ENCODE measurements at places on chromosomes 4 and X.
A peak's percentile ranks its signal among the peaks of the same experiment; 100 is the strongest.

DNA sequence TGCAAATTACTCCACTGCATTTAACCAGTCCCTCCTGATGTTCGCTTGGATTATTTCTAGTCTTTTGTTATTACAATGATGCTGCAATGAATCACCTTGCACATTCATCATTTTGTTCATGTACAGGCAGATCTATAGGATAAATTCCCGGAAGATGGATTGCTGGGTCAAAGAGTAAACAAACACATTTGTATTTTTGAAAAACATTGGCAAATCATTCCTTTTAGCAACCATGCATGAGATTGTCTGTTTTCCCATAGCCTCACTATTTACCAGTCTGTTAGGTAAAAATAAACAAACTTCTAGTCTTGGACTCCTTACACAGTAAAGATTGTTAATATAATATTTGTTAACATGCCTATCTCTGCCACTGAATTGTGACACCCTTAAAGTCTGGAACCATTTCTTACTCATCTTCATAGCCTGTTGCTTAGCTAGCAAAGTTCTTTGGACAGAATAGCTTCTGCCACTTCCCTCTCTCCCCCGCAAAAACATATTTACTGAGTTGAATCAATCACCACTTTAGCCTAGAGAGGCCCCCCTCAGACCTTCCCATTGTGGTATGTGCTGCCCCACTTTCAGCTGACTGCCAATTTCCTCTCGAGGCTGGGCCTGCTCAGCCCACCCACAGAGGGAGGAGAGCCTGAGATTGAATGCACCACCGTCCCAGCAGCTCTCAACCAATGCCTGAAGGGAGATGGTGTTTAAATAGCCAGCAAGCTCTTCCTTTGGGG lies 108.4 kb upstream of the ATXN3L start:
- no peak for DNase-seq

GRCh38 chrX:19775830-19776485 lies 111.4 kb downstream of the SH3KBP1 start:
- DNase-seq, result no peak

DNA sequence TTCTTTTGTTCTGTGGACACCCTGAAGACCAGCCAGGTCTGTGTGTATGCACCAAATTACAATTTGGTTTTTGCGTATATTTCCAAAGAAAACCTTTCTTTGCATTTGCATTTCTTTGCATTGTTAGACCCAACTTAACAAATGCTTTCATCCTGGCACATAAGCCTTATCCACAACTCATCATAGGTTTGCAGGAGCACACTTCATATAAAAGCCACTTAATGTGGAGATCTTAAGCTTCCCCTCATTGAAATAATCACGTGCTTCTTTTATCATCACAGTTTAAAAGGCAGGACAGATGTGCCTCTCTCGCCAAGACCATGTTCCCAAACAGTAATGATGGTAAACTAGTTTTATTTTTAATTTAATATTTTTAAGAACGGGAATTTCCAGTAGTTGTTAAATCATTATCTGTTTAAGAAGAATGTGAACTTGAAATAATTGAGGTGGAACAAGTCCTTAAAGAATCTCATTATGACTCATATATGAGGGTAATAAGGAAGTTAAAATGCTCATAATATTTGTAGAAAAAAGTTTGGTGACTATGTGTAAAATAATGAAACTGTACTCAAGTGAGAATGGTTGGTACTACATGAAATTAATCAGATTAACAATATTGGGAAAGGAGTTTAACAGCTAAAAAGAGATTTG lies 65.5 kb downstream of the GLRA3 start:
- DNase-seq, result no peak

DNA sequence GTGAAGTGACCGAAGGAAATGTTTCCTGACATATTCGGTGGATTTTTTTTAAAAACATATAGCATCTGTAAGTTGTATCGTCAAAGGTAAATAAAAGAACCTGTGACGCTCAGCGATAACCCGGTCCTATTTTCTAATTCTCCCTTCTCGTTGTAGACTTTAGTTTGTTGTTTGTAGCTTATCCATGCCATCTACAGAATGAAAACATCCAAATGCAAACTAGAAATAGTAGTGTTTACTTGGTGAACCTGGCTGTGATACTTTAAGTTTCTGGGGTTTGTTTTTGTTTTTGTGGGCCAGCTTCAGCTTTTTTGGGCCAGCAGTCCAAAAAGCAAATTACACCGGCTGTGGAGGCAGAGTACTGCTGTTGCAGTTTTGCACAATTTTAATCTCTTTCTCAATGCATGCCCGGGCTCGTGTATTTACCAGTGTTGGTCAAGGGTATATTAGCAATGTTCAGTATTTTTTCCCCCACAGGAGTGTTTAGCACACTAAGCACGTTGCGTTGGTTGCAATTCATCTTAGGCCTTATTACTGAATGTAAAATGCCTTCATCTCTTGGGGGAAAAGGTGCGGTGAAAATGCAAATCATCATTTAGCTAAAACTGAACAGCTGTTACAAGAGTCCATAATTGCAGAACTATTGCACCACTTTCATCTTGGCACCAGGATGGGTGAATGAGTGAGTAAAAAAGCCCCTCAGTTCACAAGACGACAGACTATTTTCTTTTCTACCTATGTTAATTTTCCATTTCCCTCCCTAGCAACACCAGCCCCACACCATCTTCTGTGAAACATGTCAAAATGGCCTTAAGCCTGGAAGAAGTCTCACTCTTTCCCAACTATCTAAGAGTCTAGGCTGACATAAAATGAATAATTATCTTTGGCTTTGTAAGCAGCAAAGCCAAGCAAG lies 1.7 kb upstream of the CNOT6L start:
- no peak for DNase-seq

DNA sequence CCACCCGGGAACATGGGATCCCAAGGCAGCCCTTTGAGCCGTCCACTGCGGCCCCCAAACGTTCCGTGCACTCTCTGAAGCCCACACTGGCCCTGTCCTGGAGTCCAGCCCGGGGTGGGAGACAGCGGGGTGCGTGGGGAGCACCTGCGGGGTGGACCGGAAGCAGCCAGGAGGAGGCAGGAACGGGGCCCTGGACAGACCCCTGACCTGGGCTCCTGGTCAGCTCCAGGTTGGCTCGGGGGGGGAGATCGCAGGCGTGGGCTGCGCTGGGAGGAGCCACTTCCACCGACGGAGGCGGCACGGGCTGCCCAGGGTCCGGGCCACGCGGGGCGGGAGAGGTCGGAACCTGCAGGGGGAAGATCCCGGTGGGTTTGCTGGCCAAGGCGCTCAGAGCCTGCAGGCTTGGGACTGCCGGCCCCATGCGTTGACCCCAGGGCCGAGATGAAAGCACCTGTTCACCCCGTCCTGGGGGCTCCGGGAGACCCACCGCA lies 5.7 kb upstream of the PLCXD1 start:
- no peak for DNase-seq

DNA sequence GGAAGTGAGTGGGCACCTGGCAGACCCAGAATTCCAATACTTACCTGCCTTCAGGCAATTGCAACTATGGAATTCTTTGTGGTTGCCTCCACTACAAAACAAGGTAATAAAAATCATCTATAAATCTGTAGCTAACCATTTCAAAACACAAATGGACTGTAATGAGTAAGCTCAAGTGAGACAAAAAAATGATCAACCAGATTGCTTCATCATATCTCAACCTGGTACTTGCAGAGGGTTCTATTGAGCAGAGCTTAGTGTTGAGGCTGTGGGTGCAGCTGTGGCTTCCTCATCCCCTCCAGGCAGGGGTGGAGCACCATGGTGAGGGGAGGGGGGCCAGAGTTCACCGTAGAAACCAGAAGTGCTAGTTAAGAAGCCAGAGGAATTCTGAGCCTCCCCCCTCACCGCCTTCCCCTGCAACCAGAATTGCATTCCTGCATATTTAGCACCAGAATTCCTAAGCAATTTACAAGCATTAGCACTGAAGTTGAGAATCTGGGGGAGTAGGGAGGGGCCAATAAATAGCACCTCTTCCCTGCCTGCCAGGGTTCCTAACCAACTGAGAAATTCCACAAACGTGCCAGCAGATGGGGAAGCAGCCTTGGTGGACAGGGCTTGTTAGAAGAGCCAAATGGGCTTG lies 11.5 kb downstream of the CTAG1A start:
- no peak for DNase-seq

DNA sequence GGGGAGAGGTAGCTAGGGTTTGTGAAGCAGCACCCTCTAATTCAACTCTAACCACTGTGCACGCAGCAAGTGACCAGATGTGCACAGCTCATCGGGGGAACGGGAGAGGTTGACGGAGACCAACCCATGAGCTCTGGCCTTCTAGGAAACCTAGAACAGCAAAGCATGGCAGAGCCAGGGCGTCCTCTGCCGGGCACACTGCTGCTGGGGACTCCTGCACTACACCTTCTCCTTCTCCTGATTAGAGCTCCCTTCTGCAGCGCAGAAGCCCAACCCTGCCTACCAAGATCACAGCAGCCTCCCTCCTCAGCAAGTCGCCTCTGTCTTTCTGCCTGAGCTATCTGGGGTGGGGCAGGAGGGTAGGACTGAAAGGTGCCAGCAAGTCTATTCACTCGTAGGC lies 252.3 kb upstream of the PSAPL1 start:
- DNase-seq, result no peak

GRCh38 chr4:2366252-2367192 lies 51.9 kb downstream of the ZFYVE28 start:
- DNase-seq, result no peak

- DNase-seq, result no peak
Observed at GRCh38 chrX:43514820-43515219, 141.3 kb upstream of the MAOA start.

- no peak for DNase-seq
Observed at GRCh38 chr4:81663368-81663767, 191.7 kb upstream of the RASGEF1B start.

DNA sequence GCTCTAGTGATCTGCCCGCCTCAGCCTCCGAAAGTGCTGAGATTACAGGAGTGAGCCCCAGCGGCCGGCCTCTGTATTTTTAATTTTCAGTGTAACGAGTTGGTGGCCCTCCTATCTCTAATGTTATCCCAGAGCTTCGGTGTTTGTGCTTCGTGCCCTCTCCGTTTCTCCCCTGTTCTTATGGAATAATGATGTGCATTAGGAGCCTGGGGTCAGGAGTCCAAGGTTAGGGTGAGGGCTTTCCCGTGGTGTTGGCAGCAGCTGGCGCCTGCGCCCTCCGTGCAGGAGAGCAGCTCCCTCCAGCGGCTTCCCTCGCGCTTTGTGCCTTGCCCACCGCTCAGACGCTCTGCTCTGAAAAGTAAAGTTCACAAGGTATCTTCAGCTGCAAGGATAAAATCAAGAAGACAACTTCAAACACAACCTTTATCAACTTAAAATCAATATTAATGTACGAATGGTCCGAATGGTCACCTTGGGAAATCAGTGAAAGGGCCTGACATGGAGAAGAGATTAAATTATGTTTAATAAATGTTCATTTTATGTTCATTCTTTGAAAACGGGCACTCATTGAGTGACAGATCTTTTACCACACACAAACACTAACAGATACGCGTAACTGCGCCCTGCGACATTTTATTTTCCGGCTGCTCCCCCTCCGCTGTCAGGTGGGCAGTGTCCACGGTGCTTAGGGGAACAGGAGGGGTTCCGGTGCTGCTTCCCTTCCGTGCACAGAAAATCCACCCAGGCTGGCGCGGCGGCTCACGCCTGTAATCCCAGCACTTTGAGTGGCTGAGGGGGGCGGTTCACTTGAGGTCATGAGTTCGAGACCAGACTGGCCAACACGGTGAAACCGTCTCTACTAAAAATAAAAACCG lies 62.4 kb downstream of the TRAPPC11 start:
- peak; percentile 16 for DNase-seq

DNA sequence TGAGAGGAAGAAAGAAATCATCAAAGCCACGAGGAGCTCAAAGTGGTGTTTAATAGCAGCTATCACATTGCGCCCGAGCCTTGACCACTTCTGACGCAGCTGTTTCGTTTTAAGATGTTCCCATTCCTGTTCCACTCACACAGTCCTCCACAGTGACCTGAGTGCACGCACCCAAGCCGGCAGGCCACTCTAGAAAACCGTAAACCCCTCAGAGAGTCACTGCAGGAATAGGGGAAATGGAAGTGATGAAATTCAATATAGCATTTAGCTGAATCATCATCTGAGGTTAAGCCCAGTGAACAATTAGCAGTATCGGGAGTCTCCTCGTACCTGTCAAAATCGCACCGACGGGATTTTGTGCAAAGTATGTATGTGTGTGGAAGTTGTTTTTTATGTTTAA lies 17.9 kb upstream of the HAND2 start:
- no peak for DNase-seq

DNA sequence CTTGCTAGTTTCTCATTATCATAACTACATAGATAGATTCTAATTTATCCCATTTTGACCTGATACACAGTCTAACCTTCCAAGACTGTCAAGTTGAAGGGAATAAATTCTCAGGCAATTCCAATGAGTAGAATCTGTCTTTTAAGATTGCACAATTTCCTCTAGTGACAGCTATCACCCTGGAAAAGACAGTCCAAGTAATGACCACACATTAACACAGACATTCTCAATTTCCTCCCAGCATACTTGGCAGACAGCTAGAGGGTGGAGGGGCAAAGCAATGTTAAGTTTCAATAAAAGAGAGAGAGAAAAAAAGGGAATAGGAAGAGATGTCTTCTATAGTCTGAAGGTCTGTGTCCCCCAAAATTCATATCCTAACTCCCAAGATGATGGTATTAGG lies 234.7 kb downstream of the LDB2 start:
- DNase-seq, result no peak

GRCh38 chrX:68784816-68785215 lies 44.0 kb upstream of the EFNB1 start:
- no peak for DNase-seq

All from stimulated activated CD4-positive, alpha-beta T cell treated with anti-CD3 and anti-CD28 coated beads, TNF-alpha, amount 100 ng/mL, for 1 hour (primary cell).